Activated T-cell treated with anti-CD3 and anti-CD28 coated beads, Interleukin-2, amount 50 U/mL, for 48 hours (primary cell): ENCODE measurements at places on chromosomes 6 and 20.

DNA sequence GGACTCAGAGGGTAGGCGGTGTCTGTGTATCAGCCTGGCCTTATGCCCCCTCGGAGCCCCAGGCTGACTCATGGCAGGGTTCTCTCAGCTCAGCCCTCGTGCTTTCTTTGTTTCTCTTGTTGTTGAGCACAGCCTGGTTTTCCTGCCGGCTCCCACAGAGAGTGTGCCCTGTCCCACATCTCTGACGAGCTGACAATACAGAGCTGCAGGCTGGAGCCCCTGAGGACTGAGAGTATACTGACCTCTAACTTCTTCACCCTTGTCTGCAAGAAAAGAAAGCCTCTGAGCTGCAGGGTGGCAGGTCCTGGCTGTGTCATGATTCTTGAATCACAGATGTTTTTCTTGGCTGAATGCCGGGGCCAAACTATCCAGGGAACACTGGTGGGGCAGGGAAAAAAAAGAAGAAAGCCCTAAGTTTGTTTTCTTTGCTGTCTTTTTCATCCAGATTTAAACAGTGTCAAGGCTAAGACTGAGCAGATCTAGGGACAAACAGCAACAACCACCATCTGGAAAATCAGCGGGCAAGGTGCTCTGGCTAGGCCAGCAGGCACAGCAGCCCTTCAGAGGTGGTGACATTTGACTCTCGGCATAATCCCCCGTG lies 63.3 kb upstream of the ZNF133 start:
- DNase-seq: no peak

GRCh38 chr6:53961679-53962370 lies 149.4 kb upstream of the MLIP start:
- no peak for DNase-seq

GRCh38 chr20:14643146-14643545 lies 305.7 kb upstream of the FLRT3 start:
- no peak for DNase-seq

DNA sequence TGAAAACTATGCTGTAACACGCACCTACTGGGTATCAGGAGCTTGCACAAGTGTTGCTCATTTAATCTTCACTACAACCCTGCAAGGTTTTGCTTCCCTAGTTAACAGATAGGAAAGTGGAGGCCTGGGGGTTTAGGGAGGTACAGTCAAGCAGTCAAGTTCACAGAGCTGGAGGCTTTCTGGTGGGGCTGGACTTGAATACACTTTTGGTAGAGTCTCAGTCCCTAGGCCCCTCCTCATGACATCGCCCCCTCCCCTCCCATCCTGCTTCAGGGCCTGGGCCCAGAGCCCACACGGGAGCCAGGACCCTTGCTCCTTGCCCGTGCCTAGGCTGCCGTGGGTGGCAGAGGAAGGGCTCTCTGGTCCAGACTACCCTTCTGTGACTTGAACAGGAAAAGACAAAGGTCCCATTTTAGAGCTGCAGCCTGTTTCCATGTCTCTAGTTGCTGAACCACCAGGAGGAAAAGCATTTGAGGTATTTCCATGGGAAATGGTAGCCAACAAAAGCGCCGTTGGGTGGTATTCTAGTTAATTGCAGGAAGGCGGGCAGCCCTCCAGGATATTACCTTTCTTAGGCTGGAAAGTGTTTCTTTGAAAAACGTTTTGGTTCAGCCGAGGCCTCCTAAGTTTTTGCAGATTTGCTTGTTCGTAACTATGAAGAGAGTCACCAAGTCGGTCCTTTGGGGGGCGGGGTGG lies 84.9 kb downstream of the CDC5L start:
- no peak for DNase-seq

GRCh38 chr6:89339565-89339964 lies 13.0 kb downstream of the UBE2J1 start:
- no peak for DNase-seq

DNA sequence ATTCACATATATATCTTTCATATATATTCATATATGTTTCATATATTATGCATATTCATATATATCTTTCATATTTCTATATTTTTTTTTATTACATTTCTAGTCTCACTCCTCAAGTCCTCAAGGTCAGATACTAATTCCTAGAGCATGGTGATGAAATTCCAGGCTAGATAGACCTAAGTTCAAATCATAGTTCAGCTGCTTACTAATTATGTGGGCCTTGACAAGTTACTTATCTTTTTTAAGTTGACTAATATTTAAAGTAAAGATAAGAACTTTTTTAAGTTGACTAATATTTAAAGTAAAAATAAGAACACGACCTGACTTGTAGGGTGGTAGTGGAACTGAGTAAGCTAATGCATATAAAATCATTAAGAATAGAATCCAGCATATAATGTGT lies 495.6 kb upstream of the MAN1A1 start:
- DNase-seq: no peak

DNA sequence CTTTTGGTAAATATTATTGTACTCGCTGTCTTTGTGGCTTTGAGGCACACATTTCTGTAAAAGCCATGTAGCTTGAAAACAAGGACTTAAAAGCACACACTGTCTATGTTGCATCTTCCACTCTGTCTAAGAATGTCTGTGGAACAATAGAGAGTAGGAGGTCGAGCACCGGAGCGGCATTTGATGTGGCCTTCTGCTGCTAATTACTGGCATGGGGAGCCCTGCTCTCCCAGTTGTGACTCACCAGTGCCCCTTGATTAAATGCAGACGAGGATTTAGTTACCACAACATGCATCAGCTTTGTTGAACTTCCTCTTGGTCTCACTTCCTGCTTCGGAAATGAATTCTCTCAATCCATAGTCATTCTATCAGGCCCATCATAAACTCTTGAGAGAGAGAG lies 680.7 kb upstream of the SLC35B3 start:
- DNase-seq: no peak

GRCh38 chr20:478010-478948 lies 15.9 kb upstream of the TBC1D20 start:
- DNase-seq: no peak

- DNase-seq: no peak
Observed at GRCh38 chr6:151514000-151514730, 20.3 kb downstream of the CCDC170 start.

GRCh38 chr20:2799688-2800520 lies 523 bp downstream of the CPXM1 start:
- peak; percentile 48 for DNase-seq

GRCh38 chr6:93017213-93017612 lies 402.1 kb downstream of the EPHA7 start:
- DNase-seq: no peak

DNA sequence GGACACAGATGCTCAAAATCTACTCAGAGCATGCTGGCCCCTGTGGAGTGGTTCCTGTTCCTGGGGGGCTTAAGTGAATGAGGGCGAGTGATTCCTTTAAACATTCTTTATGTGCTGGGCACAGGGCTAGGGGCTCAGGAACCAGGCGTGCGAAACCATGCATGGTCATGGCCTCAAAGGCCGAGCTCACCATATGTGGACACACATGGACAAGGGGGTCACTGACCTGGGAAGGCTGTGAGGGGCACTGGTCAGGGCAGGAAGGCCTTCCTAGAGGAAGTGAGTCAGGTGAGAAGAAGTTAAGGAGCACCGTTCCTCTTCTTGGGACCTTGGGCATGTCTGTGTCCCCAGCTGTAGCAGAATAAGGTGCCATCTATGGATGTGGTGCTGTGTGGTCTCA lies 74.6 kb upstream of the BHLHE23 start:
- DNase-seq: no peak

- peak; percentile 57 for DNase-seq
Observed at GRCh38 chr6:150987371-150987828, 121.9 kb downstream of the MTHFD1L start.

GRCh38 chr20:330233-331149 lies 5.1 kb downstream of the SOX12 start:
- DNase-seq: peak; percentile 67

DNA sequence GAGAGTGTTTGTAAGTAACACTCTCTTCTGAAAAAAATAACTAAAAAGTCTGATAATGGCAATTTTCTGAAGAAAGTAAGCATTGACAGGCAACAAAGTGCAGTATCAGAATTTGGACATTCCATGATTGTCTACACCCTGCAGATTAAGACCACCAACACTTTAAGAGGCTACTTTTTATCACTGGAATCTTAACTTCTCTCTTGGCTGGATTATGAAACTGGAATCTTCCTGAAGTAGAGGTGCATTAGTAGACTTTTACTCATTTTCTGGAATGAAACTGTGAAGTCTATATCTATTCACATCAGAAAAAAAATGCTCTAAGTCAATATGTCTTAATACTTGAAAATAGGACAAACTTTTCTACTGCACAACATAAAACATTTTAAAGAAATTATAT lies 547.5 kb downstream of the COL12A1 start:
- DNase-seq: no peak

GRCh38 chr6:147633191-147633590 lies 124.7 kb downstream of the SAMD5 start:
- DNase-seq: no peak

- DNase-seq: no peak
Observed at GRCh38 chr20:36543184-36544133, 2.1 kb downstream of the MYL9 start.

- no peak for DNase-seq
Observed at GRCh38 chr6:35044145-35044745, 96.9 kb downstream of the TCP11 start.

GRCh38 chr20:31415653-31416052 lies 9.6 kb upstream of the DEFB121 start:
- DNase-seq: no peak

DNA sequence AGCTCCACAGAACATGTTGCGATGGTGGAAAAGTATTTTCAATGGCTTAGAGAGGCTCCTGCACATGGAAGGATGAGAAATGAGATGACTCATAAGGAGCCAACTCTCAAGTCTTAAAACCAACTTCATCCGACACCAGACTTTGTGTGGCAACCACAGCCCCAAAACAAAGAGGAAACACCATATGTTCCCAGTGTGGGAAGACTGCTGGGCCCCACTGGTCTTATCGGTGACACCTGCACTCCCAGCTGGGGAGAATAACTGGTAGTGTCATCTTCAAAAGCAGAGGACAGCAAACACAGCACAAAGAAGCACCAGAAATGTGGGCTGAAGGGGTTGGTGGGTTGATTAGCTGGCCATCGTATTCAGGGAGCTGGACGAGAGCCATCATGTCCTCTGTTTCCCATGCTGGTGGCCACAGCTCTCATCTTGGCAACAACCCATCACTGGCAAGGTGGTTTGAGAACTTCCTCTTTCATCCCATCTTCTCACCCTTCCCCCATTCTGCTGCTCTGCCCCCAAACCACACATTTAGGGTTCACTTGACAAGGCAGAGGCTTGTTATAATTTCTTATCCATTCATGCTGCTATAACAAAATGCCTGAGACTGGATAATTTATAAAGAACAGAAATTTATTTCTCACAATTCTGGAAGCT lies 46.0 kb upstream of the TASP1 start:
- DNase-seq: no peak

DNA sequence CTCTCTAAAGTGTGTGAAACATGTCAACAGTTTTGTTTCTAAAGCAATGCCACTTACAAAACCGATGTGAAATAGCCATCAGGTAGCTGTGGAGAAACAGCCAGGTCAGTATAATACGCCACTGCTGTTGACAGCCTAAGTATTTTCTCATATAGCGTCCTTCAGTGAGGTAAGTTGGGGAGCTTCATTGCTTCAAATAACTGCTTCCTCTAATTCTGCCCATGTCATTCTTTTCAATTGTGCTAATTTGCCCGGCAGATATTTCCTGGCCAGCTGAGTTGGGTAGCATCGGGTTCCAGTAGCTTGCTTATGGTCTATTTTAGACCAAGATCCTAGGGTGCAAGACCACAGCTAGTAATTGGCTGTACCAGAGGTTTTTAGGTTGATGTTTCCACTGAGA lies 2.1 kb upstream of the ARMC2 start:
- no peak for DNase-seq

- DNase-seq: no peak
Observed at GRCh38 chr20:48709744-48710143, 118.1 kb downstream of the PREX1 start.

- no peak for DNase-seq
Observed at GRCh38 chr6:98927534-98927933, 20.2 kb downstream of the FBXL4 start.

GRCh38 chr6:106085984-106086813 lies at the start of gene PRDM1:
TSS of gene PRDM1 (plus strand) at chr6:106086336. CDS start at chr6:106086554, 218 bp downstream.
- DNase-seq: peak; percentile 83

- peak; percentile 65 for DNase-seq
Observed at GRCh38 chr6:37822851-37823682, 3.5 kb downstream of the ZFAND3 start.

GRCh38 chr20:10524034-10524476 lies 89.0 kb downstream of the SLX4IP start:
- DNase-seq: no peak

DNA sequence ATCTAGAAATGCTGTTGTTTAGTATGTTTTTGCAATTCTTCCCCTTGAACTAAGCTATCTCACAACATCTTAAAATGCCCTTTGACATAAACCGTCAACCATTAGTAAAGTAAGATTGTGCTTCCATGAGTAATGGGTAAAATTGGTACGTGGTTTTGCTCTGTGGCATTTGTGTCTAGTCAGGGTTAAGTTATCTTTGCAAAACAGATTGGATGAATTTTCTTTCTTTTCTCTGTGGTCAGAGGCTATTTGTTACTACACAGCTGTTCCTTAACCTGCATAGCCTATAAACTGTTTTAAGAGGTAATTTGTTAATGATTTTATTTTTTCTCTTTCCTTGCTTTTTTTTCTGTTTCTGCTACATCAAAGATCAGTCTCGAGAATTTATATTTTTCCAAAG lies 75.4 kb downstream of the RPP40 start:
- no peak for DNase-seq

GRCh38 chr6:108133594-108134179 lies 32.1 kb upstream of the NR2E1 start:
- DNase-seq: peak; percentile 36

DNA sequence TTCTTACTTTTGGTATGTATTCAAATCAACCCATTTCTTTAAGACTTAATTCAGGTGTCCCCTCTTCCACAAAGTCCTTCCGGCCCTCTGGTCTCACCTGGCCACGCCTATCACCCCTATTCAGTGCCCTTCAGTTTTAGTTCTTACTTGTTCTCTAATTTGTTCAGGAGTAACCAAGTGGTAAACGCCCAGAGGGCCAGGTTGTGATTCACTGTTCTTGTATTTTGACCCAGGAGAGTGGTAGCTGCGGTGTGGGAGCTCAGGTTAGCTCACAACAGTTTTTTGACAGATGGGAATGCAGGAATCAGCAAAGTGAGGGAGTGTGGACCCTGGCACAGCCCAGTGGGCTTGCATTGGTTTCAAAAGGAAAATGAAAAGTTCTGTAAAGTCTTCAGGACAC lies 81.7 kb upstream of the RIPOR2 start:
- no peak for DNase-seq

GRCh38 chr6:34519971-34520644 lies 36.0 kb downstream of the SPDEF start:
- no peak for DNase-seq

DNA sequence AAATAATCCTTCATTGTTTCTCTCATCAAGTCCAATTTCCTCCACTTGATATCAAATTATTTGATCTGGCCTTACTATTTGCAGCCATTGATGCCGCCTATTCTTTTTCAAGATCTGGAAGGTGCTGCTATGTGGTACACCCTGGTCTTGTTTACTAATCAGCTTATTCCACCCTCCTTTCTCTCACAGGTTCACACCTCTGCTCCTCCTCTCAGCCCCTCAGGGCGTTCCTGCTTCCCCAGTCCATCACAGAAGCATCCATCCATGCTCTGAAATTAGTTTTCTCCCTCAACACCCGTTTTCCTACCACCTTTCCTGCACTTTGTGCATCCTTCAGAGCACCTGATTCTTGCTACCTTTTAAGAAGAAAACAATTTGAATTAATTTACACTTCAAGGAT lies 183.6 kb downstream of the EPHA7 start:
- DNase-seq: no peak
